ENCODE measurements at places on chromosomes 11 and 22. TPM values are rescaled to one million over a fixed set of nuclear protein-coding genes. Genes with fewer than 3 reads are reported as not detected.
A peak's percentile ranks its signal among the peaks of the same experiment; 100 is the strongest.

The TRIM6 gene
- 1.4 TPM for total RNA-seq

DNA sequence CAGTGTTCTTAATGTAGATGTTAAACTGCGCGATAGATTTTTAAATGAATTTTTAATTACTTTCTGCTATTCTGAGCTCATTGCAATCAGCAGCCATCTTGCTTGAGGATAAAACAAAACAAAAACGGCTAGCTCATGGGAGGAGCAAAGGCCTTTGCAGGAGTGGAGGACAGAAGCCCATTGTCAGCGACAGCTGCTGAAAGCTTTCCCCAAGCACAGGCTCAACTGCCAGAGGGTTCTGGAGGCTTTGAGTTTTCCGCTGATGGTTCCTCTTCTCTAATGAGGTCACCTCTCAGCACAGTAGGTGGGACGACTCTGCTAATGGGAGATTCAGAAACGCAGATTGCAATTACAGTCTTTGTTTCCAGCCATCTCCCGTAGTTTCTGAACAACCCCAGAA, 167.1 kb upstream of the TTC12 start:
- no peak for DNase-seq

DNA sequence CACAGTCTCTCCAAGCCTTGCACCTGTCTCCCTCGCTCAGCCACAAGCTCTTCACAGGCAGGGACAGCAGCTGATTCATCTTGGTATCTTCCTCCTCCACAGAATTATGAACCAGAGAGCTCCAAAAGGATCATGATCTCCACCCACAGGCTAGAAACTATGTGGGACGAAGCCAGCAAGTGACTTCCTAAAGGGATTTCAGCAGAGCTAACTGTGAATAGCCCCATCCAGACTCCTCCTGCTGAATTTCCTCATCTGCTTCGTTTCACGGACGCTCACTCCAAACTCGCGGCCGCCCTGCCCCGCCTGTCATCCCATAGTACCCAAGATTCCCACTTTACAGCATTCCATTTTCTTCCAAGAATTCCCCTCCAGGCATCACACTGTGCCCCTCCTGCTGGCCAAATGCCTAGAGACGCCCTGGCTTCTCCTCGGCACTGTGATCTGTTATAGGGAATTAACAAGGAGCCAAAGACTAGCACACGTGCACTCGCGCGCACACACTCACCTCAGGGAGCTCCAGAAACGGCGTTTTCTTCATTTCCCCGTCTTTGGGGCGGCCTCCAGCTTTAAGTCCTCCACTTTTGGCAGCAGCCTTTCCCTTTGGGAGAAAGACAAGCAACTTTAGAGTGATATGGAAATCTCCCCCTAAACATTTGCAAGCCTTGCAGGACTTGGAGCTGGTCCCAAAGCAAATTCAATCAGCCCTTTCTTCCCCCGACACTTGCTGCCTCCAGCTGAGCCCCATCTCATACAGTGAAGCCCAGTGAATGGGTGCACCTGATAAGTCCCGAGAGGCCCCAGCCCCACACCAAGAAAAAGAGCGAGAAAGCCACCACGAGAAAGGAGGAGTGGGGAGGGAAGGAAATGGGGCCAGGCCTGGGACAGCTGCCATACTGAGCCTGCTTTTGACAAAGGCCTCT, 35.5 kb downstream of the SPATA19 start:
- DNase-seq, result no peak

DNA sequence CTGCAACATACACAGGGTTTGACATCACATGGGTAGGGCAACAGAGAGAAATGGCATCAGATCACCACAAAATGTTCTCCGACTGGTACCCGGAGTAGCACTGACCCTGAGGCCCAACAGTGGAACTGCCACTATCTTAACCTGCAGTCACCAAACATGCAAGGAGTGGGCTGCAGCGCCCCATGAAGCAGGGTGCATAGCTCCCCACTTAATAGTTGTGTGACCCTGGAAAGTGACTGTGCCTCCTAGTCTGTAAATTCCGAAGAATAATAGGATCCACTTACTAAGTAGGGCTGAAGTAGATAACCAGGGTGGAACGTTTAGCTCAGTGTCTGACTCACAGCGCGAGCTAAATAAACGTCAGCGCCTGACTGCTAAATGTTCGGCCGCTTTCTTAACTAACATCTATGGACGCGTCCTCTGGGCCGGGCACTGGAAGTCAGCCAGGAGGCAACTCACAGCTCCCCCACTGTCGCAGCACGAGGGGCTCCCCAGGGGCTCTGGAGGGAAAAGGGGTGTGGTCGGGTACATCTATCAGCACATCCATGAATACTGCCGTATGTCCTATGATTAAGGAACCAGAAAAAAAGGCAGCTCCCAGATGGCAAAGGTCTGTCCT, 777 bp downstream of the LTO1 start:
- DNase-seq, result peak; percentile 14

- DNase-seq, result no peak
These were observed 31.6 kb upstream of the CARS1 start for GRCh38 chr11:3088806-3089205.

- no peak for DNase-seq
These were observed 109.3 kb downstream of the BRD1 start for GRCh38 chr22:49718396-49718795.

DNA sequence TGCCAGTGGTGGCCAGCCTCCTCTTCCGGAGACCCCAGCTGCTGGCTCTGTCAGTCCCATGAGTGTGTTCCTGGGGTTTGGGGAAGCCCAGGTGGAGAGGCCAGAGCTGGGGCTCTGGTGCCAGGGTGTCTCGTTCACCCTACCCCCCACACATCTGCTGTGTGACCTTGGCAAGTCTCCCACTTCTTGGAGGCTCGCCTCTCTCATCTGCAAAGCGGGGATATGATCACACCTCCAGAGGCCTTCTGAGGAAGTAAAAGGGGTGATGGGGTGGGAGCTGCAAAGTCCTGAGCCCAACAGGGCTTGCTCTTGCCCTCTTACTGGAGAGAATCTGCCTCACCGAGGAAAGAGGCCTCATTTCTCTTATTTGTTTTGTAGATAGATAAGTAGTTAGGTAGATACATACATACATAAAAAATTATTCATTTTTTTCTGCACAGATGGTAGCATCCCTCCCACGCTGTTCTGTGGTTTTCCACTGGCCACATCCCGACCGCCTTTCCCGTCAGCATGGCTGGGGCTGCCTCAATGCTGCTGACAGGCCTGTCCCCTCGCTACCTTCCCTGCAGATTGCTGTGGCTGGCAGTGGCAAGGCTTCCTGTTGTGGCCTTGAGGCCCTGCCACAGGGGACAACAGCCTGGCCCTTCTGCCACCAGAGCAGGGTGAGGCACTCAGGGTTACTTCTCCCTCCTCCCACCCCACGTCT, 23.9 kb downstream of the MYO7A start:
- DNase-seq, result peak; percentile 79

The MMP12 gene
- not detected for total RNA-seq

DNA sequence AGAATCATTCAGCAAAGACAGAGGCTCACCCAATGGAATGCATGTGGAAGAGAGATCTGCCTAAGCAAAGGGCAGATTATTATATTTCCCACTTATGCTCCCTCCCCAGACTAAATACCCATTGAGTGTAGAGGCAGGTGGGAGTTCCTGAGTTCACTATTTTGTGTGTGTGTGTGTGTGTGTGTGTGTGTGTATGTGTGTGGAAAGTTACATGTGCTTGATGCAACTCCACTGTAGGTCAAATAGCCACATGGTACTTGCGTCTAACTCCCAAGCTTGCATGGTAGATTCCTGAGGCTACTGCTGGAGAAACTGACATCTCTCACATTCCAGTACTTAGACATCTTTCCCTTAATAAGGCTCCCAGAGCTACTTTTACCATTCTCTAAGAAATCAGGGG, 3.4 kb upstream of the COPB1 start:
- no peak for DNase-seq

The IMMP1L gene
- total RNA-seq, result 22.5 TPM

DNA sequence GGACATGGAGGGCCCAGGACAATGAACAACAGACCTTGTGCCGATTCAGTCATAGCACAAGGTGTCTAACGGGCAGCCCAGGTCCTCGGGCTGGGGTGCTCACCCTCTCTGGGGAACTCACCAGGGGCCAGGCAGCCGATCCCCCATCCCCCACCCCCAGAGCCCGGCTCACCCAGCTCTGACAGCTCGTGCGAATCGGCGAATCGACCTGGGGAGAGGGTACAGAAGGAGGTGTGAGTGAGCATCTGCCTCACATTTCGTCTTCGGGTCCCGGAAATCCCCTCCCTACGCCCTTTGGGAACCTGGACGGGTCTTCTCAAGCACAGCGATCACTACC, 423 bp downstream of the PEX16 start:
- DNase-seq, result no peak

The SLC5A4 gene
- not detected for total RNA-seq

DNA sequence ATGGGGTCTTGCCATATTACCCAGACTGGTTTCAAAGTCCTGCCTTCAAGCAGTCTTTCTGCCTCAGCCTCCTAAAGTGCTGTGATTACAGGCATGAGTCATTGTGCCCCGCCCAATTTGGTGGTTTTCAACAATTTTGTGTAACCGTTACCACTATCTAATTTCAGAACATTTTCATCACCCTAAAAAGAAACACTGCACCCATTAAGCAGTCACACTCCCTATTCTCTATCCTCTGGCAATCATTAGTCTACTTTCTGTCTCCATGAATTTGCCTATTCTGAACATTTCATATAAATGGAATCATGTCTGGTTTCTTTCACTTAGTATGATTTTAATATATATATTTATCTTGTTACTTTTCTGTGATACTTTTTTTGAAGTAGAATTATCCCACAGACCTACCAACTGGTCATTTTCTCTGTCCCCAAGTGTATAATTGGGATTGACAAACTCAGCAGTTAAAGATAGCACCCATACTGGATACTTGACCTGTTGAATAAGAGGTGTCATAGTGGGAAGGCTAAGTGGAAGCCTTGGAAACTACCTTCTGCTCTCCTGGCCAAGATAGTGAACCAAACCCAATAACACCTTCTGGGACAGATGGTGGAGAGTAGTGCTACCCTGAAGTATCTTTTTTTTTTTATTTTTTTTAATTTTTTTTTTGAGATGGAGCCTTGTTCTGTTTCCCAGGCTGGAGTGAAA, 64.8 kb downstream of the STIM1 start:
- peak; percentile 73 for DNase-seq

GRCh38 chr11:112836256-112836602, 125.0 kb upstream of the NCAM1 start:
- no peak for DNase-seq

DNA sequence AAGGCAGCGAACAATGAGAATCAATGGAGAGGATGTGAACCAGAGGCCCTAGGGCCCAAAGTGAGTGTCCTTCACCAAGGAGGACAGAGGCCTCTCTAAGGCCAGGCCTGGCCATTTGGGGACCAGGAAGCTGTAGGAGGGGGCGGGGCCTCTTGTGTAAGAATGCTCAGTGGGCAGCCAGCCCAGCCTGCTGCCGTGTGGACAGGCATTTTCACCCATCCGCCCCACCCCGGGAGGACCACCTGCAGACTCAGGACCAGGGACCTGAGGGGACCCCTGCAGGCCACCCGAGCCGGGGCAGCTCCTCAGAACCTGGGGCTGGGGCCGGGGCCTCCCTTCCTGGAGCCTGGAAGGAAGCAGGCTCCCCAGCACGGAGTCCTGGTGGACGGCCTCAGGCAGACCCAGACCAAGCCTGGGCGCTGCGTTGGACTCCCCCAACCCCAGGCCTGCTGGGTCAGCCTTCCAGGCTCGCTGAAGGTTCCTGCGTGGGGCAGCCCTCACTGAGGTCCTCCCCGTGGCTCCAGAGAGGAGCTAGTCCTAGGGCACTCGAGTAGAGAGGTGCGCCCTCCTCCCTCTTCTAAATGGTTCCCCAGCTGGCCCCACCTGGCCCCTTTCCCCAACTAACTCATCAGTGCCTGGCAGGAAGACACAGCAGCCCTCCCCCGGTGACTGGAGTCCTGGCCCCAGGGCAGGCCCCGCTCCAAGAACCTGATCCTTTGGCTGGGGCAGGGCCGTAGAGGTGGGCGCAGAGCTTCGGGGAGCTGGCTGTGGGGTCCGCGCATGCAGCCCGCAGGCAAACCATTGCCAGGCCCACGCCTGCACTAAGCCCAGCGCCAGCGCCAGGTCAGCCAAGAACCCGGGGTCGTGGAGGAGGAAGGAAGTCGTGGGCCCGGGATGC, 1.5 kb upstream of the TRABD start:
- DNase-seq, result no peak

DNA sequence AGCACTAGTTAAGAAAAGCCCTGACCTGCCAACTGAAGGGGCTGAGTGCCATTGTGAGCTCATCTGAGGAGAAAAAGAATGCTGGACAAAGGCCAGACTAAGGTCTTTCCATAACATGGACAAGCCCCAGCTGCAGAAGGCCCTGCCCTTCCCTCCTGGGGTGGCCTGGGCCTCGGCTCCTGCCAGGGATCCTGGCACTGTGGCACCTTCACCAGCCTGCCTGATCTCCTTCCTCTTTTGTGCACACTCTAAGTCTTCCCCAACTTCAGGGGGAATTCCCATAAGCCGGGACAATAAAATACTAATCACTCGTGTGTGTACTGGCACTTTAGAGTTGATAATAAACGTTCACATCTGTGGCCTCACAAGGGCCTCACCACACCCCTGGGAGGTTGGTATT, 9.9 kb downstream of the TMPRSS13 start:
- DNase-seq, result no peak

- DNase-seq, result no peak
These were observed 16.4 kb downstream of the MYEOV start for GRCh38 chr11:69310351-69310750.

DNA sequence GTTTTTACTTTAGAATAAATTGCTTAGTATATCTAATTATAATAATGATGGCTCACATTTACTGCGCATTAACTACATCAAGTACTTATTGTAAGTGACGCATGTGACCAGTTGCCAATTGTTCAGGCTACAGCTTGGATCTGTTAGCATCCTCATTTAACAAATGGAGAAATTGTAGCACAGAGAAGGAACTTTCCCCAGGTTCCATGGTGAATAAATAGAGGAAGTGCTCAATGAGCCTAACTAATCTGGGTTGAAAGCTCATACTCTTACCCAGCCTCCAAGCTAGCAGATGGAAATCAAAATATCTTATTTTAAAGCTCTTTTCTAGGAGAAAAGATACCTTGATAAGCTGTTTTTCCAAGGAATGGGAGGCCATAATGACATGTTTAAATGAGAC, 19.8 kb downstream of the MMP27 start:
- no peak for DNase-seq

DNA sequence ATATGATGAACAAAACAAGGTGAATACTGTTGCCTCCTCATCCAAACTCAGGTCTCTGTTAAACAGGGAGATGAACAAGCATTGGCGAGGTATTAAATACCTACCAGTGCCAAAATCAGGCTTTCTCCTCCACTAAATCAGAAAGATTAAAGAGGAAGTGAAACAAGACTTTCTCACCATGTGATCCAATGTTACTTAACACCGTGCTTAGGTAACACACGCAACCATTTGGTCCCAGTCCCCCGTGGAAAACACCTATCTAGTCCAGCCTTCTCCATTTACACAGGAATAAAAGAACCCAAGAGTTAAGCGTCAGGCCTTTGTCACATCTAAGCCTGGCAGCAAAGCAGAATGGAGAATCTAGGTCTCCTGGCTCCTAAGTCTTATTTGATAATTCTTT, 34.5 kb downstream of the TENM4 start:
- no peak for DNase-seq
